ENCODE measurements at places on chromosomes 5 and 9.

GRCh38 chr9:126155756-126156664 is 170.6 kb upstream of the MVB12B start:
- no peak for DNase-seq

GRCh38 chr5:670396-671270 is 22.5 kb downstream of the TPPP start:
- DNase-seq = no peak

- peak; percentile 60 for DNase-seq
Measured at GRCh38 chr9:33161011-33161588, 6.0 kb downstream of the B4GALT1 start.

DNA sequence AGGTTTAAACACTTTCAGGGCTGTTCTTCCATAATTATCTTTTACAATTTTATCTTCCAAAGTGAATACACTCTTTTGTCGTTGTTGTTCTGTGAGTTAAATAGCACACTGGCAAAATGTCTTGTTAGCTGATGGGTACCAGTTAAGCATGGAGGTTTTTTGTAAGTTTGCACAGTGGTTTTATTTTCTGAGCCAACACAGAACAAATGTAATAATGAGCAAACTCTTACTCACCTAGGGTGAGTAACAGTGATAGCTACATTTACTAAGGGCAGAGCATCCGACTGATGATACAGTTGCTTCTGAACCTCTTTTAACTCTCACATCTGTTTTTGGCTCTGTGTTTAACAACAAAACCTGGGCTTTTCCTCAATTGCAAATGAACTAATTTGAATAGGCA is 103.2 kb downstream of the CTNND2 start:
- DNase-seq = no peak

DNA sequence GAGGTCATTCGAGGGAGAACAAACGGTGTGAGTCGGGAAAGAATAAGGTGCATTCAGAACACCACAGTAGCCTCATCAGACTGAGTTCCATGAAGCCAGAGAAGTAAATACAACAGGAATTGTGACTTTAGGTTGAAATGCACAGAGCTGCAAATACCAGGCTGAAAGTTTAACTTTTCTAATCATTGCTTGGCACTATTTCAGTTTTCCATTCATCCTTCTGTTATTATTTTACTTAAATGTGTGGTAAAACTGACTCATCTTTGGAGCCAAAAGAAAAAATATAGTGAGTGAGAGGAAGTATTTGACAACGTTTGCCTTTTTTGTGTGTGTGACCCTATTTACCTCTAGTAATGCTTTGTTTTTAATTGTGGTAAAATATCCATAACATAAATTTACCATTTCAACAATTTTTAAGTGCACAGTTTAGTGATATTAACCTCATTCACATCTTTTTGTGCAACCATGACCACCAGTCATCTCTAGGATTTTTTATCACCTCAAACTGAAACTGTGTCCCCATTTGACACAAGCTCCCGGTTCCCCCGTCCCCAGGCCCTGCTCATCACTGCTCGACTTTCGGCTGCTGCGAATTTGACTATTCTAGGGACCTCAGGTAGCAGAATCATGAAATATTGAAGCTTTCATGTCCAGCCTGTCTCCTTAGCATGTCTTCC is 166.8 kb downstream of the HSD17B3 start:
- no peak for DNase-seq

Data from CD4-positive, alpha-beta T cell treated with Interferon gamma for 1 hour (primary cell).